Subcutaneous preadipocyte (primary cell): ENCODE measurements at places on chromosomes 3 and 15. TPM values are rescaled to one million over a fixed set of nuclear protein-coding genes. Genes with fewer than 3 reads are reported as not detected.

The CILP gene
- 0.20 and 1.5 TPM in 2 replicates for total RNA-seq

The MESP1 gene
- 0.20 TPM in 1 of 2 replicates, not detected in the other for total RNA-seq

The PLSCR2 gene
- total RNA-seq = not detected in 2 replicates

The C3orf22 gene
- total RNA-seq = not detected in 2 replicates

The TM4SF4 gene
- total RNA-seq = under 0.01 TPM in 1 of 2 replicates, not detected in the other

The ABTB1 gene
- 8.2 and 11.0 TPM in 2 replicates for total RNA-seq

The UBA7 gene
- 26.6 and 36.0 TPM in 2 replicates for total RNA-seq

The CDC25A gene
- total RNA-seq = 4.8 and 18.6 TPM in 2 replicates

The UROC1 gene
- total RNA-seq = not detected in 2 replicates

The MON1A gene
- 13.6 and 17.0 TPM in 2 replicates for total RNA-seq

The ACOX2 gene
- total RNA-seq = 13.1 and 28.7 TPM in 2 replicates

The ZMYND10 gene
- total RNA-seq = under 0.01 and 0.20 TPM in 2 replicates

The HAUS2 gene
- 20.6 and 30.5 TPM in 2 replicates for total RNA-seq

The SPRED1 gene
- total RNA-seq = 68.0 and 113 TPM in 2 replicates

The WNT5A gene
- 7.0 and 25.6 TPM in 2 replicates for total RNA-seq

The CHDH gene
- total RNA-seq = under 0.01 and 0.37 TPM in 2 replicates

The COL8A1 gene
- total RNA-seq = 7.7 and 21.3 TPM in 2 replicates

The SKOR1 gene
- under 0.01 TPM in 2 replicates for total RNA-seq

The AZI2 gene
- total RNA-seq = 75.1 and 76.4 TPM in 2 replicates

The GHSR gene
- total RNA-seq = not detected in 2 replicates

The CD96 gene
- not detected in 2 replicates for total RNA-seq

The C3orf70 gene
- total RNA-seq = 1.1 and 1.4 TPM in 2 replicates

The CGNL1 gene
- under 0.01 TPM in 1 of 2 replicates, not detected in the other for total RNA-seq

The ARHGAP11A gene
- total RNA-seq = 16.2 and 32.6 TPM in 2 replicates

The KCNAB1 gene
- total RNA-seq = under 0.01 TPM in 1 of 2 replicates, not detected in the other

The TRH gene
- not detected in 2 replicates for total RNA-seq

The LXN gene
- 10.0 and 28.3 TPM in 2 replicates for total RNA-seq

The PARP15 gene
- total RNA-seq = 0.20 and 0.73 TPM in 2 replicates

The CLSTN2 gene
- 0.20 and 0.37 TPM in 2 replicates for total RNA-seq

The NRROS gene
- total RNA-seq = 3.3 and 4.9 TPM in 2 replicates

The CFAP91 gene
- under 0.01 and 0.73 TPM in 2 replicates for total RNA-seq

The LAMB2 gene
- 193 and 231 TPM in 2 replicates for total RNA-seq

The GABRR3 gene
- total RNA-seq = not detected in 2 replicates

The MRAS gene
- 19.9 and 27.9 TPM in 2 replicates for total RNA-seq

The GRM2 gene
- total RNA-seq = not detected in 2 replicates

The BCL2A1 gene
- total RNA-seq = 0.20 and 1.1 TPM in 2 replicates

The CCR9 gene
- total RNA-seq = not detected in 2 replicates

The GOLGA6A gene
- total RNA-seq = not detected in 2 replicates

The C3orf20 gene
- not detected in 2 replicates for total RNA-seq

The MESP2 gene
- total RNA-seq = 0.78 and 1.1 TPM in 2 replicates

The CKMT1A gene
- not detected in 2 replicates for total RNA-seq

The OR5K1 gene
- not detected in 2 replicates for total RNA-seq

The ECE2 gene
- not detected in 2 replicates for total RNA-seq

The LDHAL6B gene
- total RNA-seq = not detected in 2 replicates

The ACP3 gene
- 7.3 and 47.5 TPM in 2 replicates for total RNA-seq

The ADIPOQ gene
- total RNA-seq = not detected in 2 replicates

The FRMD5 gene
- total RNA-seq = under 0.01 and 0.20 TPM in 2 replicates

The IL5RA gene
- not detected in 2 replicates for total RNA-seq

The KLHL40 gene
- total RNA-seq = not detected in 2 replicates

The ITIH1 gene
- total RNA-seq = not detected in 2 replicates

The P4HTM gene
- 20.5 and 29.4 TPM in 2 replicates for total RNA-seq

The ACSBG1 gene
- total RNA-seq = under 0.01 TPM in 1 of 2 replicates, not detected in the other

The TGM4 gene
- under 0.01 and 0.39 TPM in 2 replicates for total RNA-seq
